ENCODE measurements at places on chromosomes 3 and 15.

- DNase-seq: no peak
These were observed 11.4 kb upstream of the COMMD2 start for GRCh38 chr3:149763565-149764195.

DNA sequence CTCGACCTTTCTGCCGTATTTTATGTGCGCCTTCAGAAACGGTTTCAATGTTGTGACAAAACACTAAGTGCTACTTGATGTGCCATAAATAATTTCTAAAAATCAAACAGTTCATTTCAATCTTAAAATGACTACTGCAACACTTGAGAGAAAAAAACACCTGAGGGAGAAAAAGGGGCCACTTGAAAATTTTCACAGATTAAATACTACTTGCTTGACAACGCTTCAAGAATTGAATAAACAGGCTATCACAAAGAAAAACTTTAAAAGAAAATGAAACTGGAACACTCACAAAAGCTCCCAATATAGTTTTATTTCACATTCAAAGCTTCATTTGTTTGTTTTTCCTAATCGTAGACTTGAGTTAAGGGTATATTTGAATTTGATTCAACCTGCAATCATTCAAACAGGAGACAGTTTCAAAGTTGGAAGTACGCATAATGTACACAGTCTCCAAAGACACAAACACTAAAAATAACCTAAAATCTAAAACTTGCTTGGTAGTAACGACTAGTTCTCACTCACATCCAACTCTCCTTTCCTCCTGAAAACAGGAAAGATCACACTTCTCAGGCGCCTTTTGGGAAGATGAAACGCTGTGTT, 380.7 kb downstream of the ERC2 start:
- DNase-seq: no peak

DNA sequence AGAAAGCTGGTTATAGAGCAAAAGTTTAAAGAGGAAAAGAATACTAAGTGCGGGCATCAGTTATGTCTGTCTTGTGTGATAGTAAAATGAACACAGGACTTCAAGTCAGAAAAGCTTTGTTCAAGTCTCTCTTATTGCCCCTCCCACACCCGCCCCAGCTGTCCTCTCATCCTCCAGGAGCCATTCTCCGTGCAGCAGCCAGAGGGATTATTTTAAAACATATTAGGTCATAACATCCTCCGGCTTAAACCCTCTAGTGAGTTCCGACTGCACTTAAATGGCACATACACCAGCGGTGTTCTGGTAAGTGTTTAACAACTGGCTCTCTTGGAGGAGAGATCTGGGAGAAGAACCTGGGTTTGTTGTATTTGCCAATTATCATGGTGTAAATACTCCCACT, 104.8 kb upstream of the TNFAIP8L3 start:
- no peak for DNase-seq

DNA sequence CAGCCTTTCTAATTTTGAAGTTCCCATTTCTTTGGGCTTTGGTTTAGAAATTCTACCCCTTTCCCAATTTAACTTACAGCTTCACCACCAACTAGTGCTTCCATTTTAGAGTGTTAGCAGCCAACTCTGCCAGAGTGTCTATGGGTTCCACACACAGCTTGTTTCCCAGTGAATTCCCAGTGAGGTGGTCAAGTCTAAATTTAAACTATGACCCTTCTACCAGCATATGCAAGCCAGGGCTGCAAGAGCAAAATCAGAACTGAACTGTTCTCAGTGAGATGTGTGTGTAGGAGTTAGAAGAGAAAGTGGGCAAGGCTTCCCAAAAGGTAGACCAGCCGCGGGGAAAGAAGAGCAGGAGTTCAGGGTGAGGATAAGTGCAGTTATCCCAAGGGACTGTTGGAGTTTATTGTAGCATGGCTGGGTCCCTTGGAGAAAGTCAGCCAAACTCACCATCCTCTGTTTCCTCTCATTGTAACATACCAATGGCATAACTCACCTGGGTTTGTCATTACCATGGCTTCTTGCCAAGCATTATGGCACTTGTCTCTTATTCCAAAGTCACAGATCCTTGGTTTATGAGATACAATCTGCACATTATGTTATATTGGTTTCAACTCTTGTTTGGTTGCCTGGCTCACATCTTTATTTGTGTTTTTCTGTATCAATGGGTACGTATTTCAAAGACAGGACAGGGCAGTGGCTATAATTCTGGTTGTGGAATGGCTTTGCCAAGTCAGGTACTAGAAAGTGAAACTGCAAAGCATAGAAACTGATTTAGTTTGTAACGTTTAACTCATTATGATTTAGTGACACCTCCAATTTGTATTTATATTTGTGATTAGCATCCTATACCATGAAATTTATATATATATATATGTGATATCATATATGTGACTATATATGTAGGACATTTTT, 130.2 kb upstream of the UMPS start:
- no peak for DNase-seq

GRCh38 chr15:67100124-67100791, 34.9 kb downstream of the SMAD3 start:
- no peak for DNase-seq

GRCh38 chr3:126053949-126054569, 29.9 kb downstream of the SLC41A3 start:
- no peak for DNase-seq

- DNase-seq: no peak
These were observed 37.4 kb downstream of the MYO1E start for GRCh38 chr15:59335207-59335786.

GRCh38 chr3:188270423-188270972, 116.5 kb downstream of the LPP start:
- no peak for DNase-seq

- DNase-seq: no peak
These were observed 141.8 kb upstream of the CFAP20DC start for GRCh38 chr3:59191651-59192050.

- no peak for DNase-seq
These were observed 40.2 kb upstream of the UBE2E2 start for GRCh38 chr3:23162934-23163333.

DNA sequence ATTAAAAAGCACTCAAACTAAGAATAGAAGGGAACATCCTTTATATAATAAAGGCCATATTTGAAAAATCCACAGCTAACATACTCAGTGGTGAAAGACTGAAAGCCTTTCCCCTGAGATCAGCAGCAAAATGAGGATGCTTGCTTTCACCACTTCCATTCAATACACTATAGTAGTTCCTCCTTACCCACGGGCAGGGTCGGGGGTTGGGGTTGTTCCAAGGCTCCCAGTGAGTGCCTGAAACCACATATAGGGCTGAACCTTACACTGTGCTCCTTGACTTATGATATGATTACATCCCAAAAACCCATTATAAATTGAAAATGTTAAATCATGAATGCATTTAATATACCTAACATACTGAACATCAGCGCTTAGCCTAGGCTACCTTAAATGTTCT, 37.7 kb downstream of the ALDH1L1 start:
- DNase-seq: no peak

DNA sequence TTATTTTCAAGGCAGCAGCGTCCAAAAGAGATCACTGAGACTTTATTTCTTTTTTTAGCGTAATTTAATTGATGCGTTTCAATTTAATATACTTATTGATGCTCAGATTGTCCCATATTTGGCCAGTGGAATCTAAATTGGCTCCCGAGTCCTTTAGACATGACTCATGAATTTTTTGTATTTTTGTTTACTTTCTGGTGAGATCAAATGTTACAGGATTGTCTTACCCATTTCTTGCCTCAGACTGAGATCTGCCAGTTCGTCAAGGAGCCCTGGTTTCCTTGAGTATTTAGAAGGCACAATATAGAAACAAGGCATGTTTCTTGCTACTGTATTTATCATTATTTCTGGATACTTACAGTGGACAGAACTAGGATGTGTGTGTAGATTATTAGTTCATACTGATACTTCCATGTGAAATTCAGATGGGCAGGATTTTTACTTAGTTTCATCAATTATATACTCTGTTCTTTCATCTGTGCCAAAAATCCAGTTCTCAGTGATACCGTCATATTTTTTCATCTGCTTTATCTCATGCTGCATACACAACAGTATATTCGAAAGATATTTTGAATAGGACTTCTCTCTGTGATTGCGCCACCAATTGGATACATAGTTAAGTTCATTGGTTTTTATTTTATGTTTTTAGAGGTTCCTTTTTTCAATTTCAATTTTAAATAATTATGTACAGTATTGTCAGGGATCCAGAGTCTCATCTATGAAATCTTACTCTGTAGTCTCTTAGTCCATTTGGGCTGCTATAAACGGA, 436.9 kb upstream of the C2CD4B start:
- DNase-seq: no peak

- no peak for DNase-seq
These were observed 56.9 kb downstream of the ABHD5 start for GRCh38 chr3:43747641-43748040.

- peak; percentile 31 for DNase-seq
These were observed 41.5 kb downstream of the DLG1 start for GRCh38 chr3:197256836-197257444.

DNA sequence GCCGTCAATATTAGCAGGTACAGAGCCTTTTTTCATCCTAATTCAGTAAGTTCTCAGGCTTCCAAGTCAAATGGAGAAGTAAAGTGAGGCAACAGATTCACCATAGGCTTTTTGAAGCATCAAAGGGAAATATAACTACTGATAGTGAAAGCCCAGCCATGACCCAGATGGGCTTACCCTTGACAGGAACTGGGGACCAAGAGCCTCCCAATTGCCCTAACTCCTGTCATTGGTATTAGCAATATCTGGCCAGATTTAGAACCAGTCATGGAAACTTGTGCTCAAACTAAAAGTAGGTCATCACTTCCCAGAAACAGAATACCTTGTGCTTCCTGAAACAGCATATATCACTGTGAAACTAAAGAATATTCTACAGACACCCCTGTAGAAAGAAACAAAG, 33.0 kb downstream of the NME9 start:
- DNase-seq: no peak

GRCh38 chr15:60580073-60580472, 101.1 kb upstream of the ICE2 start:
- DNase-seq: no peak

GRCh38 chr3:4693620-4694019, 200.5 kb downstream of the ITPR1 start:
- no peak for DNase-seq

- no peak for DNase-seq
These were observed 27.7 kb downstream of the POLQ start for GRCh38 chr3:121517953-121518655.

DNA sequence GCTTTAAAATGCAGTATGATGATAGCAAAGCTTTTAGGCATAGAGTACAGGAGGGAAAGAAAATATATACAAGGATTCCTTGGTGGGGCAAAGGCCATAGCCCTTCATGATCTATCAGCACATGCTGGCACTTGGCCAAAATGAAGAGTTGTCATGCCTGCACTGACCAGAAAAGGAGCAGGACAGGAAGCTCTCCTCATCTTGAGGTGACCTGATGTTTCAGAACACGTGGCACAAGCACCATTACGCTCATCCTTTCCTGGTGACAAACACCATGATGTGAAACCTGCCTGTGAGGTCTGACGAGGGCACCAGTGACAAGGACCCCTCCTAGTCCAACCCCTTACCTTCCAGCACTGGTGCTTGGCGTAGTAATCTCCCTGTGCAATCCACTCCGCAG, 77.9 kb upstream of the DCLK3 start:
- DNase-seq: no peak

GRCh38 chr15:27179789-27180188, 208.8 kb downstream of the GABRG3 start:
- no peak for DNase-seq

- DNase-seq: no peak
These were observed 119.3 kb upstream of the CCNL1 start for GRCh38 chr3:157279237-157279636.

DNA sequence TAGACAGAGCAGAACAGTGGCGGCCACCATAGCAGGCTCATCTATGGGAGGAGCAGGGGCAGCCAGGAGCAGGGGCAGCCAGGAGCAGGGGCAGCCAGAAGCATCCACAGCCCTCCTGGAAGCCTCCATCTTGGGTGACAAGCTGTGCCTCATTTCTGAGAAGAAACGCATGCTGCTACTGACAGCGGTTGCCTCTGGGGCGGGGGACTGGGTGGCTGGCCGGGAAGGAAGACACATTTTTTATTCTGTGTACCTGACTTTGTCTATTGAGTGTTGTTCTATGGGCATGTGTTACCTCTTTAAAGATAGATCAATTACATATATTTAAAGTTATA, 71.5 kb upstream of the KLF13 start:
- DNase-seq: no peak

GRCh38 chr15:60087561-60087960, 83.5 kb downstream of the FOXB1 start:
- DNase-seq: no peak

DNA sequence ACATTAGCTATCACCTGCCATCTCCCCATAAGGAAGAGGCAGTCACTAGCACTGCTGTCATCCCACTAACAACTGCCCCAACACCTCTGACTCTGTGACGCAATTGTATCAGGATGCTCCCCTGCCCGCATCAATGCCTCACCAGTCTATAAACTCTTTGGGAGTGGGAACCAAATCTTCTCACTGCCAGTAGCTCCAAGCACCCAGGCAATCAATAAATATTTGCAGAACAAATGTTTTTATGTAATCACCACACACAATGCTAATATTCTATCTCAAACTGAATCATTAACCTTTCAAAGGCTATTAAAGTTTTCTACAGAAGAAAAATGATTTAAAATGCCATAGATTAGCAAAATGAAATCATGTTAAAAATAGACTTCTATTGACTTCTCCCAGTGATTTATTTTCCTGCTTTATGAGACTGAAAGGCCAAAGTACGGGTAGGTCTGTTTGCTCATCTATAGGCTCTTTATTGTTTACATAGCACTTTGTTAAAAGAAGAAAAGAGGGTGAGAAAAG, 131.3 kb downstream of the PLD1 start:
- no peak for DNase-seq

GRCh38 chr15:82393671-82394070, 35.9 kb upstream of the GOLGA6L9 start:
- no peak for DNase-seq

DNA sequence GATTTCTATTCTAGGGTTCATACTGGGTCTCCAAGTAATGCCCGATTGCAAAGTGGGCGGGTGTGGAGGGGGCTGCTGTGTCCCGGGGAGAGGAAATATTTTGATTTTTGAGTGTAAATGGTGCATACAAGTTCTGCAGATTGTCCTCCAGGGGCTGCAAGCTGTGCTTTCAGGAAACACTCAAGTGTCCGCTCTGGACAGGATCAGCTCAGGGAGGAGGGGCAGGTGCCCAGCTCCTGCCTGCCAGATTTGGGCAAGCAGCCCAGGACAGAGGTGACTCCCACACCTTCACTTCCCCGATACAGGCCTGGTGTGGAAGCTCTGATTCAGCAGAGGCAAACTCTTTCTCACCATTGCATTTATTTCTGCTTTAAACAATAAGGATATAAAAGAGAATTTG, 142.7 kb downstream of the ALDH1A2 start:
- DNase-seq: no peak

DNA sequence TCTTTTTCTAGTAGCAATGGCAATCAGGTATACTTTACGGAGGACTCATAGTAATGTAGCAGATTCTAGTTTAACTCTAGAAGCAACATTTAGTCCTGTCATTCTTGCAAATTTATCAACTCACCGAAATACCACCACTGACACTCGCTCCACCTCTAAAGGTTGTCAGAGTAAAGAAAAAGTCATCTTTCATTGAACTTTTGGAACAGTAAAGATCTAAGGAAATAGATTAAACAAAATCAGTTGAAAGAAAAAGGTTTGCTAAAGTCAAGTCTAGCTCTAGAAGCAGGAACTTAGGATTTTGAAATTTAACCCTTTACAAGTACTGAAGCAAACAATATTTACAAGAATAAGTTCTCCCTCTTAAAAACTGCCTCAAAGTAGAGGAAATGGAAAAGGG, 8.7 kb downstream of the ATP8B4 start:
- no peak for DNase-seq

All from NCI-H446 treated with DMSO at 0.1 percent for 48 hours (cell line).